ENCODE measurements at places on chromosomes 7 and 10.

- no peak for DNase-seq
These were observed 139.1 kb downstream of the ATE1 start for GRCh38 chr10:121788717-121789116.

DNA sequence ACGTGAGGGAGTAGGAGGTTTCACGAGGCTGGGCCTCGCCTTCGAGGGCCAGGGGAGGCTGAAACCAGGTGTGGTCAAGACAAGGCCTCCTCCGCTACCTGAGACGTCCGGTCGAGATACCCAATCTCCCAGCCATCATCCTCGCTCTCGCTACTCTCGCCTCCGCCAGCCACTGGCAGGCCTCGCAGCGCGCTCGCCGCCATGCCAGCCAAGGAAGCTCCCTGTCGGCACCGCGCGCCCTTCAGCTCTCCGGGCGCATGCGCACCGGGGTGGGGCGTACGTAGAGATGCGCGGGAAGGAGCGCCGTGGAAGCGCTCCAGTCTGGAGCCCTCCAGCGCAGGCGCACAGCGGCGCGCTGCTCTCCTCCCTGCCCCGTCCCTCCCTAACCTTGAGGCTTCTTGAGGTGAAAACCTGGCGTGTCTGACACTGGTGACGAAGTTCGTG, at the start of gene ASZ1:
Gene ASZ1 (minus strand): TSS at position 236 of the 444 bp plus-strand sequence. CDS start 33 bp downstream, at position 203.
- no peak for DNase-seq

GRCh38 chr7:95794917-95795515, 22.7 kb downstream of the DYNC1I1 start:
- no peak for DNase-seq

GRCh38 chr7:103989785-103990767, 618 bp upstream of the RELN start:
- DNase-seq, result no peak
